ENCODE measurements at places on chromosomes 4 and X.
A peak's percentile ranks its signal among the peaks of the same experiment; 100 is the strongest.

GRCh38 chr4:105858466-105859040 is 36.7 kb upstream of the NPNT start:
- no peak for DNase-seq

- DNase-seq = peak; percentile 44
These were observed 5.9 kb downstream of the NKX1-1 start for GRCh38 chr4:1400191-1400805.

GRCh38 chrX:1537031-1537715 is at the start of gene P2RY8:
Gene P2RY8 (minus strand): TSS chrX:1537185. CDS start chrX:1466558, 70,627 bp downstream.
- peak; percentile 72 for DNase-seq

DNA sequence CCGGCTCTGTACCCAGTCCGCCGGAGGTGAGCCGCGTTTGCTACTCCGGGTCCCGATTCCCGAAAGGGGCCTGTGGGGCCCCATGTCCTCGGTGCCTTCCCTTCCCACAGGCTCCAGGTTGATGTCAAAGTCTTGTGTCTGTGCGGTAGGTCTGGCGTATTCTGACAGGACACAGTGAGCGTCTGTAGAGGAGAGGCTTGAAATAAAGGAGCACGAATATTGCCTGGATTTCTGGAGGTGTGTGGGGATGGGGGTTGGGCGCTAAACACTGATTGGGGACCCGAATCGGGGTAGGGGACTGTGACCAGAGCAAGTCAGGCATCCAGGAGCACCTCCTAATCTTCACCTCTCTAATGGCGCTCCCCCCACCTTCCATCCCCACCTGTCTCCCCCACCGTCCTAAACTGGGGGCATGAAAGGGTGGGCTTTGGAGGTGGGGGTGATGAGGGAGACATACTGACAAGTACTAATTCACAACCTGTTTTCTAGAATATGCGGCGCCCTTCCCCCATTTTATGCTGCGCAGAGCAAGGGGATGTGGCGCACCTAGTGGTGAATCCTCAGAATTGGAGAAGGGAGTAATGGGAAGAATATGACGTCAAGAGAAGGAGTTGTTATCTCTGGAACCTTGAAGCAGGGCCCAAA is 855 bp downstream of the GPRASP2 start:
- peak; percentile 60 for DNase-seq

GRCh38 chrX:1165535-1166196 is 46.8 kb downstream of the CRLF2 start:
- DNase-seq = no peak

DNA sequence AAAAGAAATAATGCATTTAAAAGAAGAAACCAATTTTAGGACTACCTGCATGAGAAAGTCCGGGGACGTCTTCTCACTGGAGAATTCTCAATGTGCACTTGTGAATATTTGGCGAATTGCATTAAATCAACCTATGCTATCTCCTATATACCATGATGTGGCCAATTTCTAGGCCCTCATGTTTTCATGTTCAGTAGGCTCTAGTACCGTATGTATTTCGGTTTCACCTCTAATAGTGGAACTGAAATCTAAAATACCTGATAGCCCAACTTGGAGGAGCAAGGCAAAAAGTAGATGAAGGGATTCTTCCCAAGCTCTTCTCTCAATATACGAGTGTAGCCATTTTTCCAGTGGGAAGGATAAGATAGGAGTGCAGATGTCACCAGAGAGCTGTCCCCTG is 11.4 kb upstream of the FGF2 start:
- no peak for DNase-seq

DNA sequence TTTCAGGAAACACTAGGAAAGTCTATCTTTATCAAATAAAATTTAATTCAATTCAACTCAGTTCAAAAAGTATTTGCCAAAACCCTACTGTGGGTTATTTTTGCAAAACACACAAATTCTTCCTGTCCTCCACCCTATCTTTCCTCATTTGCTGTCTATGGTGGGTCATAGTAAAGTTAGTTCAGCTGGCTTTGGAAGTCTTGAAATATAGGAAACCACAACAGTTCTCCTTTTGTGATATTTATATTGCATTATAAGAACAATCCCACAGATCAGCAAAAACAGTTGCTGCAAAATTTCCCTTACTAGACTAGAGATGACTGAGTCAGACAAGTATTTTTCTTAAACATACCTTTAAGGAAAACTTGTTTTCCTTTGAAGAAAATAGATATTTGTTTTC is 22.2 kb downstream of the CYBB start:
- DNase-seq = no peak

GRCh38 chrX:42414057-42414456 is 363.9 kb downstream of the PPP1R2C start:
- DNase-seq = no peak

DNA sequence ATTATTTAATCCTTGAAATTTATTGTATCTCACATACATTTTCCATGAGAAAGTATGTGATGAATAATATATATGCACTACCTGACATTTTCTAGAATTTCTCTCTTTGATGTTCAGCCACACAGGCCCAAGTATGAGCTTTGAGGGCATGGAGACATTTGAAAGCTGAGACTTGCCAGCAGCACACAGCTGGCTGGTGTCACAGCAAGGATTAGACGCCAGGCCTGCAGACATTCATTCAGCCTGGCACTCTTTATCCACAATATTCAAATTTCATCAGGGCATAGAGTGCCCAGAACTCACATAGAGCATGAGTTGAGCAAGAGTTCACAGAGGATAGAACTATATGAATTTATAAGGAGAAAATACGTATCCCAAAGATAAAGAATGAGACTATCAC is 74.0 kb downstream of the GRIA2 start:
- no peak for DNase-seq

DNA sequence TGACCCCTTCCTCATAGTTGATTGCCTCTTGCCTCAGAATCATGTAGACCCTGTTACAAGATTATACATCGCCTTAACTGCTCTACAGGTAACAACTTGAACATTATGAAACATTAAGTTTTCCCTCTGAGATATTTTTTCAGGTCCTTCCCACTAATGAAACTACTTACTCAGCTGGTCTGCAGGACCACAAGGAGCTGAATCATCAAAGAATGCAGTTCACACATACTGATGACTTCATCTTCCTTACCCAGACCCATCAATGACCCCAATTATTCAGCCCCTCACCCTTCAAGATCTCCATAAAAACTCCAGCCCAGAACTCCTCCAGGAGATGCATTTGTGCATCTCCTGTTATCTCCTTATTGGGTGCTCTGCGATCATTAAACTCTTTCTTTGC is 720.9 kb downstream of the RAPGEF2 start:
- no peak for DNase-seq

DNA sequence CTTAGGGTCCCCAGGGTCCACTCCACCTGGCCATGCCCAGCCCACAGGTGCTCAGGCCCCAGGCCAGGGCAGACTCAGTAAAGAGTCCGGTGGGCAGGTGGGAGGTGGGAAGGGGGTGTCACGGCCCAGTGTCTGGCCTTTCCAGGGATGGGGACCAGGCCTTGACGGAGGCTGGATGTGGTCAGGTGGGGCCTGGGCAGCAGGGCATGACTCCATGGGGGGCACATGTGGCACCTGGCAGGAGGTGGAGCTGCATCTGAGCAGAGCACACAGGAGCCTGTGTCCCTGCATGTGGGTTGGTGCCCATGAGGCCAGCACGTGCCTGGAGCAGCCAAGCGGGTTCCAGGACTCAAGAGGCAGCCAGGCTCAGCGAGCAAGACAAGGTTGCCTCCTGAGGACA is 132.9 kb downstream of the FAM53A start:
- DNase-seq = no peak

GRCh38 chr4:113122066-113122465 is 72.6 kb downstream of the ANK2 start:
- no peak for DNase-seq

DNA sequence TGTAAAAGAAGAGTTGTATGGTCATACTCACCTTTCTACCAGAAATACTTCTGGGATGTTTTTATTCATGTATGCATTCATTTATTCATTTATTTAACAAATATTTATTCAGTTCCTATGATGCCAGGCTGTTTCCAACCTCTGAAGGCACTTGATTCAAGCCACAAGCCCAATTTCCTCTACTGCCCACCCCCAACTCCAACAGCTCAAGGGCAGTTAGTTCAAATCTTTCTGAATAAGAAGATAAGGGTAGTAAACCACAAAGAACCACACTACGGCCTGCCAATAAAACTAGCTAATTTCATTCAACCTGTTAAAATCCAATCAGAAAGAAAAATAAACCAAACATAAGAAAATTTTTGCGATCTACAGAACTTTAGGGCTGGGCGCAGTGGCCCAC is 31.2 kb downstream of the LRBA start:
- no peak for DNase-seq

- no peak for DNase-seq
These were observed 56.1 kb downstream of the RAPGEF2 start for GRCh38 chr4:159158985-159159384.

DNA sequence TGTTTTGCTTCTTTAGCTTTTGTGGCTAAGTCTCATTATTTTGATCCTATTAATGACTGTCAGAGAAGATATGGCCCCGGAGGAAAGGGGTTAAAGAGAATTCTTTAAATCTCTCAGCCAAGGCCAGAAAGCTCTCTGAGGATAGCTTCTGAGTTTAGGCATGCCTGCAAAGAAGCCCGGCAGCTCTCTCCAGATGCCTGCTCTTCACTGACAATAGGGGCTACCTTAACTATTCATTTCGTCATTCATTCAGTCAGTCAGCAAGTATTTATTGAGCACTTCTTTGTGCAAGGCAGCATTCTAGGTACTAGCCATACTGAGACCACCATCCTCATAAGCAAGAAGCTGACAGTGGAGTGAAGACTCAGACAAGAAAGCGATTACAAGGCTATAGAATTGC is 34.0 kb upstream of the BMP15 start:
- no peak for DNase-seq

DNA sequence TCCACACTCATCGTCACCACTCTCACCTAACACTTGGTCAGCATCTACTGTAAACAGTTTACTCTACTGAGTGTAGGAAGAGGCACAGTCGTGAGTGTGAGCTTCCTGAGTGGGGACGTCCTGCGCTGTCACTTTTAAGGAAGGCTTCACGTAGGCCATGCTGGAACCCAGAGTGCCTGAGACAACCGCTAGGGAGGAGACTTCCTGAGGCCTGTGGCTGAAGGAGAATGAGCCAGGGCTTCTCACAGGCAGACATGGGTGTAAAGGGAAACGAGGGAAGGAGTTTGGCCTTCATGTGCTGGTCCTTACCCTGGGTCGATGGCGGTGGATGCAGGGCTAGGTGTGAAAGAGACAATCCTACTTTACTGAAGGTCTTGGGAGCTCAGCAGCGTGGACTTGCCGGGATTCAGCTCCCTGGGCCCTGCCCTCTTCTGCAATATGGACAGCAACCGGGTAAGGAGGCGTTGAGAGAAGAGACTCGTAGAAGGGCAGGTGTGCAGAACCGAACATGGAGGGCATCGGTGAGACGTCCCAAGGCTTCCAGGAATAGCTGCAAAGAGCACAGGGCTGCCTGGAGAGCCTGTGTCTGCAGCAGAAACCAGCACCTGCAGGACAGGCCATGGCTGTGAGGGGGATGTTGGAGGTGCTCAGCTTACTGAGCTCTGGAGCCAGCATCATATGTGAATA is 48.7 kb upstream of the TLR3 start:
- DNase-seq = no peak

- DNase-seq = no peak
These were observed 28.0 kb downstream of the PDHA2 start for GRCh38 chr4:95867919-95868318.

DNA sequence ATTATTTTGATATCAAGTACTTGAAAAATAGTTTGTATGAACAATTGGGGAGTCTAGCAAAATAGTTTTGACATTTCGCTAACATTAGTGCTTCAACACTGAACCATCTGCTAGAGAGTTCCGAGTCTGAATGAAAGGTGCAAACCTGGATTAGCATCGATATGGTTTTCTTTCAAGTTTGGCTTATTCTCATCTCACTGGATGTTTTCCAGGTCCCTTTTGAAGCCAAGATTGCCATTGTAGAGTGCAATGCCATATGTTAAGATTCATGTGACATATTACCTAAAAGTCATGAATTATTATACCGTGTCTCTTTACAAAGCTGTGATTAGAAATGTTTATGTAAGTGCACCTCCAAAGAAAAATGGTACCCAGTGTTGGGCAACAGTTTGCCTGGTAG is 36.8 kb upstream of the NAA11 start:
- DNase-seq = no peak

GRCh38 chrX:78658845-78659744 is at the start of gene RTL3:
Gene RTL3 (minus strand): TSS chrX:78659328. CDS start chrX:78658420, 908 bp downstream.
- no peak for DNase-seq

- DNase-seq = no peak
These were observed 236.3 kb upstream of the GYPA start for GRCh38 chr4:144376866-144377265.

DNA sequence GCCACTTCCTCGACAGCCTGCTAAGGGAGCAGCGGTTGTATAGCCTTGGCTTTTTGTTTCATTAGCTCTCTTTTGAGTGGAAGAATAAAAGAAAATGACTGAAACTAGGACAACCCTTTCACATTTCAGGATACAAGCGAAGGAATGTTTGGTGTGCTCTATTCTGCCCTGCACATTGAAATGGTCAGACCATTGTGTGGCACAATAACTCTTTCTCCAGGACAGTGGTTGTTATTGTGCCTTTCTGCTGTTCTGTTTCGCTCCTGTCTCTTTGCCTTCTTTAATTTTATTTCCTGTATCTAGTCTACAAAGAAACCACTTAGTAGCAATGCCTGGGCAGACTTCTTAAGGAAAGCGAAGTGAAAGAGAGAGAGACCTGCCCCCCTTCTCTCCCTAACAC is 473.7 kb downstream of the GBA3 start:
- no peak for DNase-seq

DNA sequence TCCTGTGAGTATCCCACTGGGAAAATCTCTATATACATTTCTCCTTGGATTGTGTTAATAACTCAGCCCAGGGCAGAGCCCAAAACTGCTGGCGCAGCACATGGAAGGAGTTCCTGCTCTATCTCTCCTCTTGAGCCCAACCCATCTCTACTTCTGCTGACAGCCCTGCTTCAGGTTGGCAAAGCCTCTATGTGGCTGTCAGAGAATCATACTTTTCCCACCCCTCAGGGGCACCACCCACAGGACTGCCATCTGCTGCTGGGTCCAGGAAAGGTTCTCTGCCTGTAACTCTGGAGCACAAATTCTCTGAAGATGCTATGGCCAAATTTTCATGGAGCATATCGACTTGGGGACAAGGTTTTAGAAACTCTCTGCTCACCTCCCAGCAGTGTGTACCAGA is 278.5 kb upstream of the EMCN start:
- DNase-seq = no peak

- no peak for DNase-seq
These were observed 110.3 kb downstream of the UBE2NL start for GRCh38 chrX:143994206-143994605.

GRCh38 chr4:141247430-141247780 is 26.7 kb downstream of the ZNF330 start:
- no peak for DNase-seq

DNA sequence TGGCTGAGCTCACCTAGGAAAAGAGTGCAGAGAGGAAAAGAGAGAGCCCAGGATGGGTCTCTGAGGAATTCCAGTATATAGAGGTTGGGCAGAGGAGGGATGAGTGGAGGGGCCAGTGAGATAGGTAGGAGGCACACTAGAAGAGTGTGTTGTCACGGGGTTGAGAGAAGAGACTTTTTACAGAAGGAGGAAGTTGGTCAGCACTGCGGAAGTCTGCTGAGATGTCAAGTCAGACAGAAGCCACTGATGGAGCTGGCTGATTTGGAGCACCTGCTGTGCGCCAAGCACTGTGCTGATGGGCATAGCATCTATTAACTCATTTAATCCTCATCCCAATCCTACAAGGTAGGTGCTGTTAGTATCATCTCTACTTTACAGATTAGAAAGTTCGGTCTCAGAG is 60.4 kb downstream of the EFNB1 start:
- no peak for DNase-seq

Measured in upper lobe of right lung (tissue), 1 donor.